ENCODE measurements at places on chromosomes 1 and 21.
A peak's percentile ranks its signal among the peaks of the same experiment; 100 is the strongest.

GRCh38 chr1:207172321-207172720, 68.3 kb downstream of the C4BPA start:
- DNase-seq, result no peak

- DNase-seq, result peak; percentile 11
Observed at GRCh38 chr1:111270771-111271463, 19.7 kb upstream of the CHIA start.

GRCh38 chr1:55209247-55209646, 5.9 kb downstream of the USP24 start:
- DNase-seq, result no peak

DNA sequence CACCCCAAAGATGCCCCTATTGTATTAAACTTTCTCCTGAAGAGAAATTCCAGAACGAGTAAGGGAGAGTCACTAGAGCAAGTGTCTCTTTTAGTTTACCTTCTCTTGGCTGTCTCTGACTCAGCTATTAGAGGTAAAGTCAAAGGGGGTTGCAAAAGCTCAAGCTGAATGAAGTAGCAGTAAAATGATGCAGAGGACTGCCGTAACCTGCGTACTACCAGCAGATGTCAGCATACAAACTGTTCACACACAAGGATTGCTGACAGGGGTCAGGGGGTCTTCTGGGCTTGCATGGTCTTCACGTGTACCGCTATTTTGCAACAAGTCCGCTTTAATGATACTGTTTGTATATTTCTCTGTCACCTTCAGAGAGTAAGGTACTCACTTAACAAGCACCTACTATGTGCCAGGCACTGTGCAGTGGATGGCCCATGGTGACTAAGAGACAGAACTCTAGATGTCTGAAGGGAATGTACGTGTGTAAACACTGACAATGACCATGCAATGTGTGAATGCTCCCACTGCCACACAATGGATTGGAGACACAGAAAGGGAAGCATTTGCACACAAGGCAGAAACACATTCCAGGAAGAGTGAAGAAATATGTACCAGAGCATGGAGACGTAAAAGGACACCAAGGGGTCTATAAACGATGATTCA, 34.9 kb downstream of the CHML start:
- DNase-seq, result no peak

GRCh38 chr1:150760013-150760412, 5.6 kb downstream of the CTSS start:
- no peak for DNase-seq

DNA sequence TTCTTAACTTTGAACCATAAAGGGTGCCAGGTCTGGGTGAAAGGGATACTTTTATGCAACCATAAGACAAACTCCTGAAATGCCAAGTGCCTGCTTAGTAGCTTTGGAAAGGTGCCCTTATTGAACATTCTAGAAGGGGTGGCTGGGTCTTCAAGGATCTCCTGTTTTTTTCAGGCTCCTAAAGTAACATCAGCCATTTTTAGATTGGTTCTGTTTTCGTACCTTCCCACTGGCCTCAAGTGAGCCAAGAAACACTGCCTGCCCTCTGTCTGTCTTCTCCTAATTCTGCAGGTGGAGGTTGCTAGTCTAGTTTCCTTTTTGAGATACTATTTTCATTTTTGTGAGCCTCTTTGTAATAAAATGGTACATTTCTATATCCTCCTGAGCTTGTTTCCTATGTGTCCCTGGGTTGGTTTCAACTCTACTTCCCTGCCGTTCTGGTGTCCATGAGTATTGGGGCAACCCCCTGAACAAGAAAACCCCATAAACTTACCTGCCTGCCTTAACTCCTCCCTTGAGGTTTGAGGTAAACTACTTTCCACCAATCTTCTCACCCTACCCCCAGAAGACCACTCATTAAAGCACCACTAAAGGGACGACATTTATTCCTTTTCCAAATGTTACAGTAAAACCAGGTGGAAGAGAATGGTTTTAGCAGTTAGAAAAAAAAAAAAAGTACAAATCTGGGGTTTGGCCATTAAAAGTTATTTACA, 2.6 kb downstream of the MARCKSL1 start:
- DNase-seq, result no peak

GRCh38 chr1:15075817-15076216, 77.7 kb upstream of the TMEM51 start:
- no peak for DNase-seq

- DNase-seq, result no peak
Observed at GRCh38 chr1:19156676-19157075, 53.4 kb downstream of the UBR4 start.

- no peak for DNase-seq
Observed at GRCh38 chr1:86699186-86699585, 5.2 kb upstream of the SH3GLB1 start.

DNA sequence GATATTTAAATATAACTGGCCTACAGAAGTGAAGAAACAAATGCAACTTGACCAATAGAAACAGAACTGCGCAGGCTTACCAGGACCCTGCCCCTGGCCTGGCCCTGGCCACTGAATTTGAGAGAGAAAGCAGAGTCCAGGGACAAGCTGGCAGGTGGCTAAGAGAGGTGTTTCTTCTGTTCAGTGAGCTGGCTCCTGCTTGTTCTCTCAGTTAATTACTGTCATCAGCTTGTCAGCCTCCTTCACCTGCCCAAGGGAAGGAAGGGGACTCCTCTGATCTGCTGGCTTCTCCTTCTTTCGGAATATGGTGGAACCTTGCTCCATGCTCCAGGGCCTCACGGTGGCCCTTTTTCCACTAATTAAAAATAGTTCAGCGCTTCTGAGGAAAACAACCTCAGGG, 388.4 kb downstream of the DISC1 start:
- no peak for DNase-seq

- DNase-seq, result peak; percentile 33
Observed at GRCh38 chr1:87449348-87449963, 120.8 kb downstream of the LMO4 start.

- no peak for DNase-seq
Observed at GRCh38 chr21:17585875-17586450, 26.7 kb downstream of the BTG3 start.

GRCh38 chr1:92923664-92924063, 37.6 kb downstream of the DIPK1A start:
- no peak for DNase-seq

- no peak for DNase-seq
Observed at GRCh38 chr1:172704420-172705210, 45.7 kb downstream of the FASLG start.

DNA sequence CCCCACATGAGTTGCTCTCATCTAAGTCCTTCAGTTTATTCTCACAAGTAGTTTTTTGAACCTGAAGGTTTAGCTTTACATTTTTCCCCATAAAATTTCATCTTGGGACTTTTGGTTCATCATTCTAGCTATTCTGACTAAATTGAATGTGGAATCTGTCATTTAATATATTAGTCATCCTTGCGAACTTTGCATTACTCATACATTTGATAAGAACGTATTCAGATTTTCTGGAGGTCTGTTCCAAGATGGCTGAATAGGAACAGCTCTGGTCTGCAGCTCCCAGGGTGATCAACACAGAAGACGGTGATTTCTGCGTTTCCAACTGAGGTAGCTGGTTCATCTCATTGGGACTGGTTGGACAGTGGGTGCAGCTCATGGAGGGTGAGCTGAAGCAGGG, 59.8 kb upstream of the CSF1 start:
- no peak for DNase-seq

DNA sequence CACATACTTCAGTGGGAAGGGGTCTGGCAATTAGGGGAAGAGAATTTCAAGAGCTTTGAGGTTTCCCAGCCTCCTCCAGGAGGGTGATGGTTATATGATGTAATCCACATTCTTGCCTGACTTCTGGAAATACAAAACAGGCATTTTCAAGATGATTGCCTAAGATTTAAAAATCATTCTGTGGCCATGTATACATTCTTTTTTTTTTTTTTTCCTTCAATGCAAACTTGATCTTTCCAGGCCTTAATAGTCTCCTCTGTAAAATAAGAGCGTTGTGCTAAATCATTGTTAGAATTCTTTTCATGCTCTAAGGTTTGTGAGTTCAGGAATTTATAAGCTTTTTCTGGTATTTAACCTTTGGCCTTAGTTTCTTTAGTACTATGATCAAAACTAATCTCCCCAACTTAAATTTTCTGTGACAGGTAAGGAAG, 192.3 kb upstream of the HMCN1 start:
- DNase-seq, result no peak

DNA sequence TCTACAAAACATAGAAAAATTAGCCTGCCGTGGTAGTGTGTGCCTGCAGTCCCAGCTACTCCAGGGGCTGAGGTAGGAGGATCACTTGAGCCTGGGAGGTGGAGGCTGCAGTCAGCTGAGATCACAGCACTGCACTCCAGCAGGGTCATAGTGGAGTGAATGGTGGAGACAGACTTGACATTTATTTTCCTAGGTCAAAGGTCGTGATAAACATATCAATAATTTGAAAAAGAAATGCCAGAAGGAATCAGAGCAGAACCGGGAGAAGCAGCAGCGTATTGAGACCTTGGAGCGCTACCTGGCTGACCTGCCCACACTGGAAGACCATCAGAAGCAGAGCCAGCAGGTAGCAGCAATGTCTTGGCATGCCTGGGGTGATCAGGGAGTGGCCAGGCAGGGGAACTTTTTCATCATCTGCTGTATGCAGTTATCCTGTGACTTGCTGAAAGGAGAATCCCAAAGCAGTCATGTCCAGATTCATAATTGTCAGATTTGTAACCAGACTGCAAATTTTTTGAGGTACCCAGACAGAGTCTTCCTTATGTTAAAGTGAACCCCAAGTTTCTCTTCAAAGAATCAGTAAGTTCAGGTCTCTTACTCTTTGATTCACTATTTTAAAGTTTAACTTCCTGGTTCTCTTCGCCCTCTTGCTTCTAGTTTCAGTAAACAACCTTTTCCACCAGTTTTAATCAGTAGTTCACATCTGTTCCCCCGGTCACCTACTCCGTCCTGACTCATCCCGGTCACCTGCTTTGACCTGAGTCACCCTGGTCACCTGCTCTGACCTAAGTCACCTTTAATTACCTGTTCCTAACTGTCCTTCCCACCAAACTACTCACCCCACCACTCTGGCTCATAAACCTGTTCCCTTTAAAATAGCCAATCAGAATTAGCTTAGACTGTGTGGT, 11.3 kb upstream of the SH3BGRL3 start:
- no peak for DNase-seq

GRCh38 chr21:44461005-44461404, 5.7 kb downstream of the LRRC3 start:
- DNase-seq, result no peak

GRCh38 chr1:219264561-219264960, 90.9 kb downstream of the LYPLAL1 start:
- DNase-seq, result no peak

- DNase-seq, result peak; percentile 44
Observed at GRCh38 chr1:17239420-17239819, 9.5 kb upstream of the PADI3 start.

- no peak for DNase-seq
Observed at GRCh38 chr1:233912909-233913308, 8.4 kb downstream of the SLC35F3 start.

DNA sequence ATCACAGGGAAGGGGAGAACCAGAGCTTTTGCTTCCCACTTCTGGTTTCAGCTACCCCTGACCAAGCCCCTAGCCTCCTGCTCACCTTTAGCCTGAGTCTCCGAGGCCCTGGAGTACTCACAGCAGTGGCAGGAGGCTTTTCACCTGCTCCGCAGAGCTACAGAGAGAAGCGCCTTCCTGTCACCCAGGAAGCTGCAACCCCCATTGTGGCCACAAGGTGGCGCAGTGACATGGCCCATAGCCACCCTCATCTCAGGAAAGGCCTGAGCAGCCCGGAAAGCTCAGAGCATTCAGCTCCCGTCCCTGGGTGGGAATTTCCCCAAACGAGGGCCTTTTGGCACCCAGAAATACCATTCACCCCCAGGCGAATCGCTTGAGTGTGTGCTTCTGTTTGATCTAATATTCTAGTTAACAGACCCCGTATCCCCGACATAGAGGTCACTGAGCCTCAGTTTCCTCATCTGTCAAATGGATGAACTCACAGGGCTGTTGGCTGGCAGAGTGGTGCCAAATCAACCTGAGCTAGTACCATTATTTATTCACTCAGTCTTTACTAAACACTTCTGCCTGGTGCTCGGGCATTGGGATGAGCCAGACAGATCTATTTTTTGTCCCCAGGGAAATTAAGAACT, 25.3 kb downstream of the A3GALT2 start:
- peak; percentile 92 for DNase-seq

GRCh38 chr1:35544976-35545375, 12.2 kb downstream of the KIAA0319L start:
- DNase-seq, result peak; percentile 54

DNA sequence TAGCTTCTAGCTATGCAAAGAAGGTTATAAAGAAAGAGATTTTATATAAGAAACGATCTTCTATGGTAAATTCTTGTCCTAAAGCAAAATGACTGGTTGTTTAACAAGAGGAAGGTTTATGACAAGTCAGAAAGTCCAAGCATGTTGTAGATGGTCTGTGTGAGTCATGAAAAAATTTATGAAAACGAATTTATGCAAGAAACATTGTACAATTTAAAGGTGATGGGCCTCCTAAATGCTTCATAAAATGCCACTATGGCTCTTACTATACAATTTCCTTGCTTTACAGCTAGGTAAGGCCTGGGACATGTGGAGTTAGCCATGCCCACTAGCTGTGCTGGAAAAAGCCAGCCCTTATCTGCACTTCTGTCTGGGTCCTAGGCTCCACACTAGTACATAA, 125.4 kb downstream of the PTGER3 start:
- no peak for DNase-seq

GRCh38 chr1:224378855-224379631, 22.4 kb downstream of the CNIH4 start:
- no peak for DNase-seq

GRCh38 chr1:155322571-155322952, 1.9 kb downstream of the RUSC1 start:
- DNase-seq, result no peak

GRCh38 chr1:181568736-181569135, 85.4 kb downstream of the CACNA1E start:
- DNase-seq, result no peak

- peak; percentile 56 for DNase-seq
Observed at GRCh38 chr1:209751627-209752231, 4.1 kb upstream of the TRAF3IP3 start.

DNA sequence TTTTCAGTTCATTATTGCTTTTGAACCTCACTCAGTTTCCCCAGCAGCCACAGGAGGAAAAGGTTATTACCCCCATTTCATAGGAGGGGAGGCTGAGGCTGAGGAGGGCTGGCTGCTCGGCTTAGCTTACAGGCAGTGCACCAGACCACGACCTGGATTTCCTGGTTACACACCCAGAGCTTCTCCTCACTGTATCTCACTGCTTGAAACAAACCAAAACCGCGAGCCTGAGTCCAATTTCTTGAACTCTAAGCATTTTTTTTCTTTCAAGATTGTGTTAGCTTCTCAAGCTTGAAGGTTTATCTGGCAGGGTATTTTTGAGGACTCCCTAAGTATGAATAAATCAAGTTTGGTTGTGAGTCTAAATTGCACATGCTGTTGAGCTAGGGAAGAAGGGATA, 188.9 kb upstream of the EDN2 start:
- peak; percentile 58 for DNase-seq

GRCh38 chr1:196409586-196409985, 198.7 kb downstream of the KCNT2 start:
- no peak for DNase-seq

DNA sequence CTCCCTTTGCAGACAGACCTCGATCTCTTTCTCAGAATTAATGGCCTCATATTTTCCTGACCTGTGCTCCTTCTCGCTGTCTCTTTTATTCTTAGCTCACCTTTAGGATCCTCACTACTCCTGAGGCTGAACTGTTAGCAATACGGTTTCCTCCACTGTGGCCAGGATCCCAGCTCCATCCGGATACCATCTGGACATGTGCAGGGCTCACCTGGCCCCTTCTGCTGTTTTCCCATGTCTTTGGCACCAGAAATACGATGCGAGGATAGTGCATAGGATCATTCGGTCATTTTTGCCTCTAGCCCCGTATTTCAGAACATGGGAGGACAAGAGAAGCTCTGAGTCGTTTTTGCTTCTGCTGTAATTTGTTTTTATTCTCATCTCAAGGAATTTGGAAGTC, 108.5 kb upstream of the KIF26B start:
- no peak for DNase-seq

All from activated CD4-positive, alpha-beta T cell treated with anti-CD3 and anti-CD28 coated beads for 48 hours (primary cell).